ENCODE measurements at places on chromosomes 6 and 20. TPM values are rescaled to one million over a fixed set of nuclear protein-coding genes. Genes with fewer than 3 reads are reported as not detected.

GRCh38 chr6:66245231-66245630 lies 538.2 kb upstream of the EYS start:
- H3K4me3 ChIP-seq, result no peak overlapping the region
- H3K36me3 ChIP-seq, result no peaks in the 10 kb centered on the region
- H3K27ac ChIP-seq, result no peak overlapping the region
- no peak for DNase-seq
- no peaks in the 10 kb centered on the region for H3K4me1 ChIP-seq

DNA sequence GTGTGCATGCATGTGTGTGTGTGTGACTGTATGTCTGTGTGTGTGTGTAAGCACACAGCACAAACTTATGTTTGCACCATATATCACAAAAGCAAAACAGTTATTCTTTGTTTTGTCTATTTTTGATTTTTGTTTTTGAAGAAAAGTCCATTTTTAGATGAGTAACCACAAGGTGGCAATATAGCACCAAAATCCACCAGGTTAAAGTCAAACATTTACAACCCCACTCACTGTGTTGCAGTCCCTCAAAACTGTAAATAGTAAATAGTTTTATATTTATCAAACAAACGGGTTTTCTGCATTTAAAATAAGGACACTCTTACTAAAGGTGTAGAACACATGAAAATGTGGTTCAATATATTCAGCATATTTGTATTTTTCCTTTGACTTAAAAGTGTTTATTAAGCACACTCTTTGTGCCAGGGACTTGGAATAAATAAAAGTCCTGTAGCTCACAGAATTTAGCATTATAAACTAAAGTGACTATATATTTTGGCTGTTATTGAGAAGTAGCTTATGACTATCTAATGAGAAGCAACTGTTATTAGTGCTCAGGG lies 118.5 kb downstream of the GFRAL start:
- H3K27me3 ChIP-seq, result no peaks in the 10 kb centered on the region
- no peak overlapping the region for H3K4me3 ChIP-seq
- H3K4me1 ChIP-seq, result peaks cover 10% of the 10 kb centered on the region
- no peaks in the 10 kb centered on the region for H3K36me3 ChIP-seq

DNA sequence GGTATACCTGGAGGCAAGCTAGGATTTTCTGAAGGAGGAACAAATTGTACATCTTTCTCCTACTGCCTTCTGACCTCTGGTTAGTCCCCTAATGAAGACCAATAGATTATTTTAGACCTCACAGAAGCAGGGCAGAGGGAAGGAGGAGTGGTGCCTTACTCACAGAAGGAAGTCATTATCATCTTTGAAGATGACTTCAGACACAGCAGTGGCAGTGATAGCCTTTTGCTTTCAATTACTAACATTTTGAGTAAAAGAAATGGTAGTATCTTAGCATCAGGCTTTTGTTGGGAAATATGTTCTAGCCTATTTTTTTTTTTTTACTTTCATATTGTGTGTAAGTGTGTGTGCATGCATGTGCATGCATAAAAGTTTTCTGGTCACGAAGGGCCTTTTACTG lies 164.2 kb upstream of the PLN start:
- H3K36me3 ChIP-seq, result no peaks in the 10 kb centered on the region
- H3K27ac ChIP-seq, result no peak overlapping the region
- no peaks in the 10 kb centered on the region for H3K4me1 ChIP-seq

DNA sequence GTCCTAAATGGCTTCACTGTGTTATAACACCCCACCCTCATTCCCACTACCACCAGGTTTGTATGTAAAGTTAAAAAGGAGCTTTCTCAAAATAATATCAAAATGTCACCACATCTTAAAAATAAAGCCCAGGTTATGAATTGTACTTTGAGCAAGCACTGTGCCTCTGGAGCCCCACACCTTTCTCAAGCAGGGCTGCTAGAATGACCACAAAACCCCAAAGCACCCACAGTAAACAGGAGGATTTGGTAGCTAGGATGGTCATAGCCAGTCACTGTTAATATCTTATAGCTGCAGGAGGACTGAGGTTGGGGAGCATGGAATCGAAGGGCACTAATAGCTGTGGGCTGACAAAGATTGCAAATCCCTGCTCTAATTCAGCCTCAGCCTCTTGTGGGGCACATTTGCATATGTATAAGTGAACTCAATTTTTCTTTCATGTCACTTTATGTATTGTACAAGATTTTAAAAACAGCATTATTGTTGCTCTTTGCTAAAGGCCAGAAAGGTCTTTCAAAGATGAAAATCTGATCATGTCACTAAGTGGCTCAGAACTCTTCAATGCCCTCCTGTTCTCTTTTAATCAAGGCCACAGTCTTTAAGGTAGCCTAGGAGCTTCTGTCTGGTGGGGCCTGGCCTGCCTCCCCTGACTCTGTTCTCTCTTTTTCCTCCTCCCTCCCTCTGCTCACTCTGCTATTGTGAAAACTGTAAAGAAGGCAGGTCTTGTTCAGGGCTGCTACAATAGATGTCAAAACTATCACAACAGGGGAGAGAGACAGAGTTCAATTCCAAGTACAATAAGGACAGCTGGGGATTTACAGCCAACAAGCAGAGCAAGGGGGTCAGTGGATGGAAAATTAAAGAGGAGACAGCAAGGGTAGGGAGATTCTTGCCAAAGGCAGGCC lies 101.6 kb downstream of the TMEM200A start:
- no peak overlapping the region for H3K4me3 ChIP-seq
- H3K4me1 ChIP-seq, result no peaks in the 10 kb centered on the region
- no peaks in the 10 kb centered on the region for H3K36me3 ChIP-seq
- H3K27ac ChIP-seq, result no peak overlapping the region
- H3K27me3 ChIP-seq, result no peaks in the 10 kb centered on the region

DNA sequence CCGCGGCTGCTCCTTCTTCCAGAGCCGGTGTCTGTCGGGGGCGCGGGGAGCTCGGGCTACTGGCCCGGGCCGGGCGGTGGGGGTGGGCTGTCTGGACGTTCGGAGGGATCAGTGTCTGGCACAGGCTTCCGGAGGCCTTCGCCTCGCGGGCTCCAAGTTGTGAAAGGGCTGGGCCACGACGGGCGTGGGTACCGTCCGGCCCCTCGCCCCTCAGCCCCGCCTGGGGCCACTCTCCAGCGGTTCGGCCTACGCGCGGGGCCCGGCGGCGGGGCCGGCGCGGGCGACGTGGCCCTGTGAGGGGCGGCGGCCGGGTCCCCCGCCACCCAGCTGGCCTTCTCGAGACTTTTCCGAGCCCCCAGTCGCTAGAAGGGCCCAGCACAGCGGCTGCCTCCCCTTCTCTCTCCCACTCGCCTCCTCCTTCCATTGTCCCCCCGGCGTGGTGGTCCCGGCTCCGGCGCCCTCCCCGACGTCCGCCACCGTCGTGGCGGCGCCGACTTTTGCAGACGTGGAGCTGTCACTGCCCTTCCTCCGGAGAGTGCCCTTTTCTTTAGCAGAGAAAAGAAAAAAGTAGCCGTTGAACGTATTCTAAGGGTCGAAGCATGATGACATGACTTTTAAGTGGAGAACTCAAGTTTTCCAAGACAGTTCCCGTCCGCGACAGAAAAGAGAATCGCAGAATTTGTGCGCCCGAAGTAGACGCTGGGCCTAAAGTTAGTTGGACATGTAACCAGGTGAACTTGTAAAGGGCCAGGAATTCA lies 571 bp downstream of the ITCH start:
- no peaks in the 10 kb centered on the region for H3K27me3 ChIP-seq
- H3K4me1 ChIP-seq, result peaks cover 52% of the 10 kb centered on the region
- no peaks in the 10 kb centered on the region for H3K36me3 ChIP-seq
- DNase-seq, result no peak
- H3K4me3 ChIP-seq, result peak overlapping the region; percentile 91

DNA sequence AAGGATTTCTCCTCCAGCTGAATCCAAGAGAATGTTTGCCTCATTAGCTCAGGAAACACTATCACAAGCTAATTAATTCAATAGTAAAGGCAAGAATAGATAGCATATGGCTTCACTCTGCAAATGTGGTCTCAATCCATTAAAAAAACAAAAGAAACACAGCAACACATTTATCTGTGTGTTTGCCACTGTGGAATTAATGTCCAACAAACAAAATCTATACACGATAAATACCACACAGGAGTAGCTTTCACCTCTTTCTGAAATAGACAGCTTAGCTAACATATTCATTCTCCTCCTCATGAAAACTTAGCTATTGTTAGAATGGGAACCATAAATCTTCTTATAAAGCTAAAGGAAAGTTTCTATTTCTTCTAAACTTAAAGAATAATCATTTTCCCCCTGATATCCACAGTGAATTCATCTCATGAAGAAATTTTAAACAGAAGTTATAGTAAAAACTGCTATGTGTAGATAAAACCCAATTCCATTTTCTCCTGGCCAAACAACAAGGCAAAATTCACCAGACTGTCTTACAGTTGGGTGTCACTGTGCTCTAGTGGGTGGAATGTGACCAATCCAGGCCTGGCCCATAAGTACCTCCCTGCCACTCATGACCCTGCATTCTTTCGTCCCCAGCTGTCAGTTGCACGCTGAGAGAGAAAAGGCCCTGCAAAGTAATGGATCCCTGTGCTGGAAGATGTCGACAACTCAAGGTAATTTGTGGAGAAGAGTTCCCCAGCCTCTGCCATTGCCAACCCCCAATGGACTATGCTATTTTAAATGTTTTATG lies 92.9 kb upstream of the NRSN1 start:
- no peak for DNase-seq
- no peak overlapping the region for H3K4me3 ChIP-seq
- no peaks in the 10 kb centered on the region for H3K4me1 ChIP-seq
- no peak overlapping the region for H3K27ac ChIP-seq

Gene DNMT3B
- total RNA-seq, result 0.97 TPM

DNA sequence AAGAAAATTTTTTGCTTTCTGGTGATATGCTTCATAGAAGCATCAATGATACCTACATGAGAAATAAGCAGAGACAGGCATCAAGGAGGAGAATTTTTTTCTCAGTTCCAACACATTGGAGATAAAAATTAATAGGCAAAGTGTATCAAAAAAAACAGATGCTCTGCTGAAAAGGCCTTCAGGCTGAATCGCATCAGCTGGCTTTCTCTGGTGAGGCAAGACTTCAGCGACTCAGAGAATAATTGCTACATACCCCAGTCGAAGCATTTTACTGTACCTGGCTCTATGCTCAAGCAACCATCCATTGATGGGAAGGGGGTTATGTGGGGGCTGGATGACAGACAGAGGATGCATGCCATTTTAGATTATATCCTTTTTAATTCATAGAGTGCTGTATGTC lies 415.1 kb downstream of the TFAP2A start:
- no peak overlapping the region for H3K27ac ChIP-seq
- no peaks in the 10 kb centered on the region for H3K4me1 ChIP-seq
- no peak for DNase-seq
- H3K36me3 ChIP-seq, result no peaks in the 10 kb centered on the region
- no peak overlapping the region for H3K4me3 ChIP-seq
